ENCODE measurements at places on chromosomes 2 and 18.

- DNase-seq: no peak
Observed at GRCh38 chr2:207791579-207792243, 22.0 kb upstream of the FZD5 start.

DNA sequence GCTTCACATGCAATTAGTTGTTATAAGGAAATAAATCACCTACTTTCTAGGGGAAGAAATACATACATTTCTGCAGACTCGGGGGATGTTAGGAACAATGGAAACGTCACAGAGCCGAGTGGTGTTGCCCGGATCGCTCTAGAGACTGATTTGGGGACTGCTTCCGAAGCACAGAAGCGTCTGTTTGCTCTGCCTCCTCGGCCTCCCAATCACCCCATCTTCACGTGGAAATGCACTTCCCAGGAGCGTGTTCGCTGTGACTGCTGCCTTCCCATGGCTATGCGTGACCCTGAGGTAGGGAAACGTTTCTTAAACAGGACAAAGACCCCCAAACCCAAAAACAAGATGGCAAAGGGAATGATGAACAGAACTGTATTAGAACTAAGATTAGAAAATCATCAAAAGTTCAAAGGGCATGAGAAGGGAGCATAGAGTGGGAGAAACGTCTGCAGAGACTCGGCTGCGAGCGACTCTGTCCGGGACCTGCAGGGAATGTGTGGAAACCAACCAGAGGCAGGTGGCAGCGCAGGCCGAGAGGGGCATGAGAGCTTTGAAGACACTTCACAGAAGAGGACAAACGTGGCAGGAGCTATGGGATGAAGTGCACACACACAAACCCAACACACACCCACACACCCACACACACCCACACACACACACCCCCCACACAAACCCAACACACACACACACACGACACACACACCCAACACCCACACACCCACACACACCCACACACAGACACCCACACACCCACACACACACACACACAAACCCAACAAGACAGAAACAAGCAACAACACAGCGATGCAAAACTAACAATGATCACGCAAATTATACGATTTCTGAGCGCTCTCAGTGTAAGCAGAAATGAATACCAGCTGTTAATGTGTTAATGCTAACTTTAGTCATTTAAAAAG lies 41.3 kb downstream of the RTP5 start:
- DNase-seq: no peak

- DNase-seq: peak; percentile 14
Observed at GRCh38 chr2:145410086-145410485, 890.2 kb upstream of the ZEB2 start.

DNA sequence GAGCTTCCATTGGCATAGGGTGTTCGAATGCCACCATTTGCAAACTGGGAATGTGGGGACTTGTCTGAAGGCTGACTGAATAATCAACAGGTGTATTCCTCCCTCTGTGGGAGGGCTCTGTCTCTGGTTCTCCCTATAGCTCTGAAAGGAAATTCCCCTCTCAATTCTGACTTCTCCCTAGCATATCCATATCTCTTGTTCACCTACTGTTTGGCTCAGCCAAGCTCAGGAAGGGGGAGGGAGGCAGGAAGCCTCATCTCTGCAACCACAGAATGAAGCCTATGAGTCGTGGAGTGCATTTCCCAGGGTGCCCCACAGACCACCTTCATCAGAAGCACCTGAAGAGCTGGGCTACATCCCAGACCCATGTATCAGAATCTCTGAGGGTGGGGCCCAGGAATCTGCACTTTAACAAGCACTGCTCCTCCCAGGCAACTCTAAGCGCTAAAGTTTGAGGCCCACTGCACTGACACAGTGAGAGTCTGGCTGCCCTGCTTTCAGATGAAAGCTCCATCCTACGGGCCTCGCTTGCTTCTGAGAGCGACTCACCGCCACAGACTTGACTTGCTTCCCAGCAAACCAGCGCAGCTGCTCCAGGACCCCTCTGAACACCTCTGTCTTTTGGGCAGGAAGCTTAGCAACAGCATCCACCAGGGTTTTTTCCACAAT lies 32.0 kb downstream of the XDH start:
- DNase-seq: no peak

GRCh38 chr2:233477548-233478433 lies 88.8 kb downstream of the USP40 start:
- no peak for DNase-seq

DNA sequence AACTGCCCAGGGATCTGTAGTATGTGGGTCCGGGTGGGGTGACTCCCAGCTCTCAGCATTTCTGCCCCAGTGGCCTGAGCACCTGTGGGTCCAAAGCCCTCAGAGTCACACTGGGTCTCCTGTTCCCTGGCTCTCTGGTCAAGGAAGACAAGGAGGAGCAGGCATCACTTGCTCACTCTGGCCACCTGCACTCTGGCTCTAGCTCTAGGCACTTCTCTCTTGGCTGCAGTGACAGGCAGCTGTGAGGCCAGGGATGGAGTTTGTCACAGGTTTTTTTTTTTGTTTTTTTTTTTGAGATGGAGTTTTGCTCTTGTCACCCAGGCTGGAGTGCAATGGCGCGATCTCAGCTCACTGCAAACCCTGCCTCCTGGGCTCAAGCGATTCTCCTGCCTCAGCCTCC lies 84.6 kb downstream of the HS1BP3 start:
- DNase-seq: no peak

DNA sequence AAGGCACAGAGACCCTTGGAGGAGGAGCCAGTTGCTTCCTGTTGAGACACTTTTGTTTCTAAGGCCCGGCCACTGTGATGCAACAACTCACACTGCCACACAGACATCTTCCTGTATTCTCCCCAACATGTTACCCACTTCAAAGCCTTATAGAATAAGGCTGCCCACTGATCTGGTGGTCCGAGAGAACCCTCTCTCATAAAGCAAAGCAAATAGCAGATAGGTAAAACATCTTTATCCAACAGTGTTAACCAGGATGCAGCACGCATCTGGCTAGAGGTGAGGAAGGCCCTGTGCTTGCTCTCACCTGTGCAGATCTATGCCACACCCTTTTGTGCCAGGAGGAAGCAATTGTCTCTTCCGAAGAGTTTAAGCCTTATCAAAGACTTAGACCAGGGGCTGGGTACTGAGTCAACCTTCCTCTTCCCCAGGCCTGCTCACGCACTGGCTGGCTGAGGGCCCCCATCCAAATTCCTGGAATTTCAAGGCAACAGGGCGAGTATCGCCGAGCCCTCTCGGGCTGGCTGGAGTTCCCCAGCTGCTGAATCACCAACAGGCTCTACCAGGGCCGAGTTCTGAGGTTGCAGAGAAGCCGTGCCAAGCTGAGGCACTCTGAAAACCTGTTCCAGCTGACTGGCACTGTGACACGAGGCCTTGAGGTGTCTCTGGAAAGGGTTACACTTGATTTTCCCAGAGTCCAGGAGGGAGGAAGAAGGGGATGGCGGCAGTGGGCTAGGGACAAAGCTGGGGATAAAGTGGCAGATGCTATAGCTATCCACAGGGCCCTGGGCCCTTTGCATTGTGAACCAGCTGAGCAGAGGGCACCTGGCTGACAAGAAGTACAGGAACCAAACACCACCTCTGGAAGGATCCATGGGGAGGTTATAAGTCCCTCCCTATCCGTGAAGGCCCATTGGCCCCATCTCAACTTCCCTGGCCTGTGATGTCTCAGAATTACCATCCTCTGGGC lies 29.3 kb downstream of the TGFA start:
- no peak for DNase-seq

DNA sequence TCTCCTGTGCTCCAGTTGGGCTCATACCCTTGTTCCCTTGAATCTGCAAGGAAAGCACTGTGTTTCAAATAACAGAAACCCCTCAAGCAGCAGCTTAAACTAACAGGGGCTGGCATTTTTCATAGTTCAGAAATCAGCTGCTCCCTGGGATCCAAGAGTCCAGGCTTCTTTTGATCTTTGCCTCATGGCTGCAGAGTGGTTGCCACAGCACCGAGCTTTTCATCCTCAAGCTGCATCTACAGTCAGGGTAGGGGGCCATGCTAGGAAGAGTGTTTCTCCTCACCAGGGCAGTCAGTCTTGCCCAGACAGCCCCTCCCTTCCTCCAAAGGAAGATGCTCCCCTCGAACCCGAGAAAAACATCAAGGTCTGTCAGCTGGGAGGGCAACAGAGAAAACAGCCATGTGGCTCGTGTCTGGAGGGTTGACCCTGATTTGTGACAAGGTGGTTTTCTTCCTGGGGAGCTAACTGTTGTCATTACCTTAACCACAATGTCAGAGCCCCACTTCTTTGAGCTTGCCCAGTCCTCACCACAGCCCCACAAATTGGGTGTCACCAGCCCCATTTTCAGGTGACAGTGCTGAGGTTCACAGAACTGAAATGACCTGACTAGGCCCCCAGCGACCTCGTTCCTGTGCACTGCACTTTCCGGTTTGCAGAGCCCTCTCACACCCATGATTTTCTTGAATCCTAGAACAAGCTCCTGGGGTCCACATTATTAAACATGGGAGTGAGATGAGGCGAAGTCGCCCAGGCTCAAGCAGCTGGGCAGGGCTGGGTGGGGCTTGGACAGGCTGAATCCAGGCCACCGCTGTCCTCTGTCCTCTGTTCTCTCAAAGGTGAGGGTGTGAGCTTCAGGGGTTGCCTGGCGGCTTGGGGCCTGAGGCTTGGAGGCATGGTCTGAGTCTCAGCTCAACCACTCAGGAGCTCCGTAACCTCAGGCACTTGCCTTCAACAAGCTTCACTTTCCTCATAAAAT lies 21.9 kb downstream of the ATOH8 start:
- no peak for DNase-seq

DNA sequence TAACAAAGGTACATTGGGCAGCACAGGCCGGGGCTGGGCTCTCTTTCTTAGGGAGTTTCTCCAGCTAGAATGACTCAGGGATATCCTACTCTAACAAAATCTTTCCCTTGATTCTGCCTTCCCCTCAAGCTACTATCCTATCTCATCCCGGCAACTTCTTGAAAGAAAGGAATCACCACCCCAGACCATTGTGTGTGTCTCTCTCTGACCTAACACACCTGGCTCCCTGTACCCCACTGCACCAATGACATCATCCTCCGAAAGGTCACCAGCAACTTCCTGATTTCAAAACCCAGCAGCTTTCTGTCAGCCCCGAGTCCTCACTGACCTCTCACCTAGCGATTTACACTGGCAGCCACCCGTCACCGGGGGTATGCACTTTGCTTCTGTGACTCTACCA lies 72.1 kb upstream of the MAP4K4 start:
- no peak for DNase-seq

DNA sequence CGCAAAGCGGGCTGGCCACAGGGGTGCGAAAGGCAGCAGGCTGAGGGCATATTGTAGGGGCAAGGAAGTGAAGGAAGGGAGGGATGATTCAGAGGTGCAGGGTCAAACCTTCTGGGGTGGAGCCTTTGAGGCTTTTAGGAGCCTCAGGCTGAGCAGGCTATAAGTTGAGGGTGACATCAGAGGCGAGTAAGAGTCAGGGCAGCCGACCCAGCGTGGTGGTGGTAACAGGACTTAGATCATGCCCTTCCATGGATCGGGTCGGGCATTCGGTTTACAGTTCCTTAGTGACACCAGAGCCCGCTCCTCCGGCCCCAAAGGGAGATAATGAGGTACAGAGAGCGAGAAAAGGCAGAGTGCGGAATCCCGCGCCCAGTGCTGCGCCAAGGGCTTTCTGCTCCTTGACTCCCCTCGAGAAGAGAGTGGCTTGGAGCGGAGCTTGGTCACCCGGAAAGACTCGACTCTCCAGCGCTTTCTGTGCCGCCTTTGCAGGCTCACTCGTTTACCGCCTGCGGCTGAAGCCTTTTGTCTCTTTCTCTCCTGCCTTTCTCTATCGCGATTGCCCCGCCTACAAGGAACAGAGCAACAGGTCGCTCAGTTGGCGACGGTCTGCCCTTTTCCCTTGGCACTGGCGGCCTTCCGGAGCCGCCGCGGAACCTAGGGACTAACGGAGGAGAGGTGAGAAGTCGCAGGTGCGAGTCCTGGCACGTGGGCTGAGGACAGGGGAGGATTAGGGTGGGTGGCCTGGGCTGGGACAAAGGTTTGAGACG lies 720 bp downstream of the LBX2 start:
- peak; percentile 36 for DNase-seq

DNA sequence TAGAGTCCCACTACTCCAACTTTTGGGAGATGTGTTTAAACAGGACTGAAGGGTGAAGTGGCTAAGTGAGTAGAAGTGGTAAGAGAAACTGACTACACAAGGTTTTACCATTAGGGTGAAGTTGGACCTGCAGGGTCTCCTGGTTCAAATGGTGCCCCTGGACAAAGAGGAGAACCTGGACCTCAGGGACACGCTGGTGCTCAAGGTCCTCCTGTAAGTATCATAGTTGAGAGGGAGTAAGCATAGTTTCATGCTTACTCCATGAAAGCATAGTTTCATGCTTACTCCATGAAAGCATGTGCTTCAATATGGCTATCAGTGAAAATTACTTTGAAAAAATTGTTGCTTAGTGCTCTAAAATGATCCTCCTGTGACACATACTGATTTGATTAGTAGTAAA lies 19.1 kb downstream of the COL3A1 start:
- peak; percentile 37 for DNase-seq

DNA sequence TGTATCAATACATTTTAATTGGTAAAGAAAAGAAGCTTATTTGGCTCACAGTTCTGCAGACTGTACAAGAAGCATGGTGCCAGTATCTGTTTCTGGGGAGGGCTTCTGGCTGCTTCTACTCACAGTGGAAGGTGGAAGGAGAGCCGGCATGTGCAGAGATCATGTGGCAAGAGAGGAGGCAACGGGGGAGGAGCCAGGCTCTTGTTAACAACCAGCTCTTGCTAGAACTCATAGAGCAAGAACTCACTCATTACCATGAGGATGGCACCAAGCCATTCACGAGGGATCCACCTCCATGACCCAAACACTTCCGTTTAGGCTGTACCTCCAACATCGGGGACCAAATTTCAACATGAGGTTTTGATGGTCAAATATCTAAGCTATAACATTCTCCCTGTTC lies 7.5 kb downstream of the PARD6G start:
- no peak for DNase-seq

- DNase-seq: no peak
Observed at GRCh38 chr2:233702238-233702637, 9.5 kb downstream of the UGT1A6 start.

Data from fibroblast of villous mesenchyme (primary cell).